ENCODE measurements at places on chromosomes 4 and X. TPM values are rescaled to one million over a fixed set of nuclear protein-coding genes. Genes with fewer than 3 reads are reported as not detected.

Gene FGFBP2
- 2.6 TPM for total RNA-seq

DNA sequence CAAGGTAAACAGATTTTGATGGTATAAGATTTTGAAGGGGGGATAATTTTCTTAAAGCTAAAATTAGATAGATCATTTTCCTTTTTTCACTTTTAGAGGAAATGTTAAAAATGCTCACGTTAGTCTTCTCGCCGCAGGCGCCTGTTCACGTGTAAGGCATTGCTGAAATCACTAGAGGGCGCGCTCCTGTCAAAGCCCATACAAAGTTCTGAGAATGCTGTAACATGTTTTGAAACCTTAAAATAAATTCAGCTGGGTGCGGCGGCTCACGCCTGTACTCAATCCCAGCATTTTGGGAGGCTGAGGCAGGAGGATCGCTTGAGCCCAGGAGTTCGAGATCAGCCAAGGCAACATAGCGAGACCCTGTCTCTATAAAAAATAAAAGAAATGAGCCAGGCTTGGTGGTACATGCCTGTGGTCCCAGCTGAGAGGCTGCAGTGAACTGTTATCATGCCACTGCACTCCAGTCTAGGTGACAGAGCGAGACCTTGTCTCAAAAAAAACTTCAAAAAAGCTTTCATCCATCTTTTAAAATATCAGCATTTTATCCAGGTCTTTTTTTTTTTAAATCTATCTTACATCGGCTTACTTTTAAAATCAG, 138.0 kb downstream of the RBMX2 start:
- no peak overlapping the region for H3K27ac ChIP-seq
- DNase-seq: no peak
- no peaks in the 10 kb centered on the region for H3K4me1 ChIP-seq
- no peaks in the 10 kb centered on the region for H3K36me3 ChIP-seq

DNA sequence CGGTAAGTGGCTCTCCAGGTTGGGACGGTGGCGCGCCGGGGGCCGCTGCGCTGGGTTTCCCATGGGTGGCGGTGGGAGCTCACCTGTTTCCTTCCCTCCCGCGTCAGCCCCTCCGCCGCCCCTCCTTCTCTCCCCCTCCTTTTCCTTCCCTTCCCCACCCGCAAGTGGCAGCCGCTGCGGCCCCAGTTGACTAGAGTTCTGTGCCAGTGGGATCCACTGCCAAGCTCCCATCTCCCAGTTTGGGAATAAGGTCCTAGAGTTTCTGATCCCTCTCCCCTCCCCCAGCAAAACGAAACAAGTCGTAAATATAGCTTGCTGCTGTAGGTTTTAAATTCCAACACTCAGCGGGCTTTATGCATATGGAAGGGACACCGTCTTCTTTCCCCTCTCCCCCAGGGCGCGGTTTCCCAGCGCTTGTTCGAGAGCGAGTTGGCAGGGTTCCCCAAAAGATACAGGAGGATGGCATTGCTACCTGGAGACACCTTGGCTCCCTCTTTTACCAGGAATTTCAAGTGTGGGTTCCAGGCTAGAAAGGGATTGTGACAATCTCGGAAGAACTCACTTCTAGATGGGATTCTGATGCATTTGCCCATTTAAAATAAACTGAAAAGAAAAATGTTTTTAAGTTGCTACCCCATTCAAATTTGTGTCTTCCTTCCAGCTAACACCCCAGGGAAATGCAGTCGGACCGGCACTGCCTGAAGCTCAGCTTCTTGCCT, 1.2 kb downstream of the TLL1 start:
- no peaks in the 10 kb centered on the region for H3K36me3 ChIP-seq
- DNase-seq: no peak
- H3K4me3 ChIP-seq: no peak overlapping the region
- H3K27me3 ChIP-seq: no peaks in the 10 kb centered on the region
- no peak overlapping the region for H3K27ac ChIP-seq

DNA sequence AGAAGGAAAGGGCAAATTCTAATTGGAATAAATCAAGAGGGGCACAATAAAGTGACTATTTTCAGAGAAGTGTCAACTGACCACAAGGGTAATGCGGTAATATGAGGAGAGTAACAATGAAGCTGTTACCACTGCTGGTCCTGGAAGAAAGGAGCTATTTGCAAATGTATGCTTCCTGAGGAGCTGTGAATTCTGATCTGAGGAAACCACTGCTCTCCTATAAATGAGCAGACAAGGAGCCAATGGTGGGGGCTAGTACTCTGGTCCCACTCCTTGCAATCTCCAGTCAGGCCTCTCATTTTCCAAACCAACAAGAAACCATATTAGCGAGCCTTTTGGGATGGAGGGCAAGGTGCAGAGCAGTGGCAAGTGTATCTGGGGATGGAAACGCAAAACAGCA, 770.2 kb downstream of the FSTL5 start:
- no peak overlapping the region for H3K4me3 ChIP-seq
- H3K4me1 ChIP-seq: no peaks in the 10 kb centered on the region
- no peak for DNase-seq
- no peak overlapping the region for H3K27ac ChIP-seq

DNA sequence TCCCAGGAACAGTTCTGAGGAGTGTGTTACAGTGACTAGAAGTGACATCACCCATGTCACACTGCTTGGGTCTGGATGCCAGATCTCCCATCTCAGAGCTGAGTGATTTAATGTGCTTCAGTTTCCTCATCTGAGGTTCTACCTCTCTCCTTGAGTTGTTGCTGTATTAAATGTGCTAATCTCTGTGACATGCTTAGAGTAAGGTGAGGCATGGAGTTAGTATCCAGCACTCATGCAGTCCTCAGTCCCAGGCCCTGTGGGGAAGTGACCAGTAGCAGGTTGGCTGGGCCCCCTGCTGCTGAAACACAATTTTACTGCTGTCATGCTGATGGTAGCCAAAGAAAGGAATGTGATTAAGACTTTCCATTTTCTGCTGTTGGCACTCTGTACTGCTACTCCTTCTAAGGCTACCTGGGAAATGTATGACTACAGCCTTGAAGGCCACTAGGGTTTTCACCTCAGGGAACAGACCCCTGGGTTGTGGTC, 639.6 kb downstream of the MID1IP1 start:
- no peak overlapping the region for H3K4me3 ChIP-seq
- H3K27me3 ChIP-seq: no peaks in the 10 kb centered on the region
- no peaks in the 10 kb centered on the region for H3K4me1 ChIP-seq
- no peaks in the 10 kb centered on the region for H3K36me3 ChIP-seq
- no peak for DNase-seq
- no peak overlapping the region for H3K27ac ChIP-seq

DNA sequence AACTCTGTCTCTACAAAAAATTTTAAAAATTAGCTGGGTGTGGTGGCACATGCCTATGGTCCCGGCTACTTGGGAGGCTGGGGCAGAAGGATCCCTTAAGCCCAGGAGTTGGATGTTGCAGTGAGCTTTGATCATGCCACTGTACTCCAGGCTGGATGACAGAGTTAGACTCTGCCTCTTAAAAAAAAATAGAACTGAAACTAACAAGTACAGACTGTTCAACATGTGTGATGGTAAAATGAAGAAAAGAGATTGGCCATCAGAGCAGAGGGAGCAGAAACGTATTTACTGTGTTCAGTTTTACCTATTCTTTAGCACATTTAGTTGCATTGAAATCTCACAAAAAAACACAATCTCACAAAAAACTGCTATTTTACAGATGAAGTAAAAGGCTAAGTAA, 77.9 kb upstream of the NAP1L5 start:
- H3K4me3 ChIP-seq: no peak overlapping the region
- no peaks in the 10 kb centered on the region for H3K36me3 ChIP-seq
- no peaks in the 10 kb centered on the region for H3K4me1 ChIP-seq
- DNase-seq: no peak
- H3K27me3 ChIP-seq: no peaks in the 10 kb centered on the region

DNA sequence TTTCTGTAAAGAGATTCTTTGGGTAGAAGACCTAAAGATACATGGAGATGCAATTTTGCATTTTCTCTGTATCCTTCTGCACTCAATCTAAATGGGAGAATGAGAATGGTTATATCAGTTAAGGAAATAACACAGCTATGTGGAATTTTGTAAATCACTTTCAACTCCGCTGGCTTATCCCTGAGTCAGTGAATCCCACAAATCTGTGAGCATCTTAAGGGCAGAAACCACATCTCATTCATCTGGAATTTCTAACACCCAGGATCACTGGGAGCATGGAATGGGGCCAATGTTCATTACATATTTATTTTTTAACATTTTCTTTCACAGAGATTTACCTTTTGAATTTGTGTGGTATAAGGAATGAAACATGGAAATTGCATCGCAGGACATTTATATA, 167.8 kb downstream of the CFAP47 start:
- no peak overlapping the region for H3K4me3 ChIP-seq
- no peak for DNase-seq
- H3K27me3 ChIP-seq: no peaks in the 10 kb centered on the region
- no peak overlapping the region for H3K27ac ChIP-seq

- DNase-seq: peak; percentile 43
- H3K4me3 ChIP-seq: peak within 1 kb of the TSS; percentile 24
Observed at GRCh38 chr4:86359944-86360478, at the start of gene MAPK10. Gene MAPK10, minus strand, starts transcription at chr4:86360053.

GRCh38 chr4:11423465-11423864, 5.2 kb downstream of the HS3ST1 start:
- H3K27me3 ChIP-seq: no peaks in the 10 kb centered on the region
- no peaks in the 10 kb centered on the region for H3K36me3 ChIP-seq
- peaks cover 7% of the 10 kb centered on the region for H3K4me1 ChIP-seq
- DNase-seq: no peak
- no peak overlapping the region for H3K27ac ChIP-seq

DNA sequence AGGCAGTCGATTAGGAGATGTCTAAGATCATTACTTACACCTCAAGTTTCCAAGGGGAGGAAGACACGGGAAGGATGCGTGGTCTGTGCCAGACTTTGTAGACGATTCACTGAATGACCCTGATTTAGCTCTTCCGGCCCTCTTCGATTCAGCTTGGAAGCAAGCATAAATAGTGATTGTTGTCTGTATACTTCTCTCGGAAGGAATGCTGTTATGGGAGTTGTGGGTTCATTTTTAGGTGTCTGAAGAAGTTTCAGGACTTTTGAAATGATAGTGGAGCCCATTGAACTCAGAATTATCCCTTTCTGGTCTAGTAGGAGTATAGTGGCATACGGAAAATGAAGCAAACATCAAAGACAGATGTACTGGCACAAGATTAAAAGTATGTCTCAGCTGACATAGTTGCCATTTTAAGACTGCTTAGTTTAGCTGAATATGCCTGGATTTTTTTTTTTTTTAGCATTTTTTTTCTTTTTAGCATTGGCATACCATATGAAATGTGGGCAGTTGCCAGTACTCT, 1.0 kb upstream of the ANKRD17 start:
- no peaks in the 10 kb centered on the region for H3K36me3 ChIP-seq
- no peaks in the 10 kb centered on the region for H3K27me3 ChIP-seq
- peak overlapping the region; percentile 98 for H3K27ac ChIP-seq
- peak; percentile 39 for DNase-seq
- peak overlapping the region; percentile 81 for H3K4me3 ChIP-seq
- peaks cover 6% of the 10 kb centered on the region for H3K4me1 ChIP-seq

Gene FGD1
- not detected for total RNA-seq

GRCh38 chrX:69116077-69116476, 49.2 kb downstream of the PJA1 start:
- no peaks in the 10 kb centered on the region for H3K27me3 ChIP-seq
- H3K4me3 ChIP-seq: no peak overlapping the region
- H3K4me1 ChIP-seq: no peaks in the 10 kb centered on the region
- no peak overlapping the region for H3K27ac ChIP-seq

DNA sequence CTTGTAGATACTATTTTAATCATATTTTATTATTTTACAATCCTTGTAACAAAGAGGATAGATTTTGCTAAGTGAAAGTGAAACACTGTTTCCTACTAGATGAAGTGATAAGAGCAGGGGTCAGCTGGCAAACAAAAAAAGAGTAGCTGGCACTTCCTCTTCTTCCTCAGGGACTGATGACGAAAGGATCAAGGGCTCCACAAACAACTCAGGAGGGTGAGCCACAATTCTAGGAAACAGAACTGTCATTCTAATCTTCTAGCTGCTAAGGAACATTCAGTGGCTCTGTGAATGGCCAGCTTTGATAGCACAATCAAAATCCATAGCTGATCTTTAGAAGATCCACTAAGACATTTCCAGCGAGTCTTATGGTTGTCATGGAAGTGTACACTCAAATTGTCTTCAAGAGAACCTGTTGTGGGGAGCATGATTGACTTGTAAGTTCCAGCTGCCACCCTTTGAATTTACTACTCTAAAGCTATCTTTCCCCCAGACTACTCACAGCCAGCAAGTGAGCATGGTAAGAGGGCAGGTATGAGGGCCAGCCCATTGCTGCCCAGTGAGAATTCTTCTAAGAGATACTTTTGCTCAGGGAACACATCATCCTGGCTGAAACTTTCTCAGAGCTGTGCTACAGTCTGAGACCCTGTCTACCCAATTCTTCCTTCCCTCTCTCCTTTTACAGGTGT, 275.7 kb upstream of the RASGEF1B start:
- no peaks in the 10 kb centered on the region for H3K36me3 ChIP-seq
- no peak for DNase-seq
- no peaks in the 10 kb centered on the region for H3K4me1 ChIP-seq

Gene CEP44
- total RNA-seq: 28.2 TPM

Gene GABRG1
- total RNA-seq: not detected

DNA sequence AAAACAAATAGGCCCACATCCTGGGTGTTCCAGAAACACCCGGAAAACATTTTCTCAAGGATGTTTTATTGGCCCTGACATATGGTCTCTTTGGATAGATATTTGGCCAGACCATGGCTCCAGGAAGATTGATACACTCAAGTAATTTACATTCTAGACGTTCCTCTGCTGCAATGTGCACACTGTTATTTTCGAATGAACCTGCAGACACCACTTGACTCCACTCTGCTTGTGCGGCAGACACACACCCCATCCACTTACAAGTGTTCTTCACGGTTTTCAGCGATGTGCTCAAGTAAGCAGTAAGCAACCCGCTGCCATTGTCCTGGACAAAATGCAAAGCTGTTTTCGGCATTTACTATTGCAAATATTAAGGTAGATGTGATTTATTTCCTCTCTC, 12.0 kb upstream of the GPM6A start:
- H3K36me3 ChIP-seq: no peaks in the 10 kb centered on the region
- no peaks in the 10 kb centered on the region for H3K4me1 ChIP-seq

Gene SPANXN1
- total RNA-seq: not detected

GRCh38 chr4:137063961-137064360, 468.3 kb downstream of the PCDH18 start:
- H3K27me3 ChIP-seq: no peaks in the 10 kb centered on the region
- no peaks in the 10 kb centered on the region for H3K4me1 ChIP-seq
- H3K27ac ChIP-seq: no peak overlapping the region
- H3K4me3 ChIP-seq: no peak overlapping the region

- DNase-seq: no peak
- H3K36me3 ChIP-seq: no peaks in the 10 kb centered on the region
- no peak overlapping the region for H3K27ac ChIP-seq
- no peak overlapping the region for H3K4me3 ChIP-seq
- H3K27me3 ChIP-seq: no peaks in the 10 kb centered on the region
- H3K4me1 ChIP-seq: no peaks in the 10 kb centered on the region
Observed at GRCh38 chrX:109707720-109708119, 25.3 kb downstream of the ACSL4 start.

- H3K36me3 ChIP-seq: no peaks in the 10 kb centered on the region
- H3K27me3 ChIP-seq: no peaks in the 10 kb centered on the region
- no peak overlapping the region for H3K27ac ChIP-seq
- H3K4me1 ChIP-seq: peaks cover 4% of the 10 kb centered on the region
Observed at GRCh38 chrX:54641530-54641929, 111.5 kb downstream of the GNL3L start.

Gene RAB41
- not detected for total RNA-seq
